ENCODE measurements at places on chromosomes 4 and X.

- DNase-seq: no peak
These were observed 20.1 kb downstream of the FAT1 start for GRCh38 chr4:186703510-186703909.

DNA sequence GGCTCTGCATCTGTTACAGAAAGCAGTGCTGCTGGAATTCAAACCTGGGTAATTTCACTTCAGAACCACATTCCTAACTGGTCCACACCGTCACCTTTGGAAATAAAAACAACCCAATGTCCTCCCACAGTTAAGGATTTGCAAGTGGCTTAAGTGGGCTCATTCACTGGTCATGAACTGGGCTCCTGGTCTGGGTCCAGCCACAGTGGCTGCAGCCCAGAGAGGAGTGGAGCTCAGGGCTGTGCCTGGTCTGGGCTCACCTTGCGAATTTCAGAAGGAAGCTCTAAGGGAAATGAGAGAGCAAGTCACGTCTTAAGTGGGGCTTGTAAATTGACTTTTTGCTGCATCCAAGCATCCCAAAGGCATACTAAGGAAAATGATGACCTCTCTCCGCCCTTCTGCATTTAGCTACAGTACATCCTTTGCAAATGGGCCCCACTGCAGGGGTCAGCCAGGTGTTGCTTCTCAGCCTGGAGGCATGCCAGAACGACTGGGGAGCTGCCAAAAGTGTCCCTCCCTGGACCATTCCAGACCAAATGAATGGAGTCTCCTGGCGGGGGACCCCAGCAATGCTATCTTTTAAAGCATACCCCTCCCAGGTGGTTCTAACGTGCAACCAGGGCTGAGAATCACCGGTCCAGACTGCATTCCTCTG is 25.6 kb upstream of the CRMP1 start:
- no peak for DNase-seq

GRCh38 chrX:140086691-140087090 is 121.4 kb upstream of the CXorf66 start:
- DNase-seq: no peak

GRCh38 chr4:81214144-81214880 is 710 bp downstream of the PRKG2 start:
- DNase-seq: no peak

- no peak for DNase-seq
These were observed 106.8 kb downstream of the CLNK start for GRCh38 chr4:10577508-10578426.

- no peak for DNase-seq
These were observed 34.4 kb upstream of the TET2 start for GRCh38 chr4:105112274-105112673.

DNA sequence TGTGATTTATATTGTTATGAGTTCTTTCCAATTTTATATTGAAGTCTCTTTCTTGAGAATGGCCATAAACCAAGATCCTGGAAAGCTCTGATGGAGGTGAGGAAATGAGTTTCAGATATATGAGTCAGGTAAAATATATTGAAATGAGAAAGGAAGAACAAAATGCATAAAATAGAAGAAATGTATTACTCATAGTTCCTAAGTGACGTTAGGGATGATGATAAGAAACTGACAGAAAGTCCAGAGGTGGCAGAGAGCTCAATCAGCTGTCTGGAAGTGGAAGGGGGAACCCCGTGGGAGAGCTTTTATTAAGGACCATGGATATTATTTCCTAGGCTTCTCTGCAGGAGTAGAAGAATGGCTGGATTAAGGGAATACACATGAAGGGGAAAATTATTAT is 24.6 kb downstream of the UGT2B7 start:
- no peak for DNase-seq

GRCh38 chr4:148373093-148373492 is 69.1 kb downstream of the NR3C2 start:
- no peak for DNase-seq

DNA sequence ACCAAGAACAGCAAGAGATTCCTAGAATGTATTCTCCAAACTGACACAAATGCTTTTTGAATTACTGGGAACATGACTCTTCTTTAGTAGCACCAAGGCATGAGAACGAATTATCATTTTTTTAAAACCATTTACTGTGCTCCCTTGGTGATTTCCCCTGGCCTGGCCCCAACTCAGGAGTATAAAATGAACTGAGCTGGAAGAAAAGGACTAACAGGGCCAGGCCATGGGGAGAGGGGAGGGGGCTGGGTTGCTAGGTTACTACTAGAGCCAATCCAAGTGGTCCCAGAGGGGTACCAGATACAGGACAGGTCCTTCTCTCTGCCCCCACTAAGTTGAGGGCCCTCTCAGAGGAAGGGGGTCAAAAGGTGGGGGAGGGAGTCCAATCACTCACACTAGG is 23.1 kb downstream of the SASH3 start:
- no peak for DNase-seq

DNA sequence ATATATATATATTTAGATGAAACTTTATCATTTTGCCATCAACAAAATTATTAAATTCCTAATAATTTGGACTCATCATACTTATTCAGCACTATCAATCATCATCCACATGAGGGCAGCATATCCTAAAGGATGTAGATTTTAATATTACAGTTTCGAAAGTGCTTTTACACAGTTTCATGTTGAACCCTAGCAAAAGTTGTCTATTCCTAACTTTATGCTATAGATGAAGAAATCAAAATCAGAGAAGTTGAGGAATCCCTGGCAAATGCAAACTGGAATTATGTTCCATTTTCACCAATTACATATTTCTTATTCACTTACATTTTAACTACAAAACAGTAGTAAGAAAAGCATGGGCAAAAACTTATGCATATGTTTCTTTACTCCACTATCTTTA is 36.6 kb upstream of the UGT2A1 start:
- no peak for DNase-seq

DNA sequence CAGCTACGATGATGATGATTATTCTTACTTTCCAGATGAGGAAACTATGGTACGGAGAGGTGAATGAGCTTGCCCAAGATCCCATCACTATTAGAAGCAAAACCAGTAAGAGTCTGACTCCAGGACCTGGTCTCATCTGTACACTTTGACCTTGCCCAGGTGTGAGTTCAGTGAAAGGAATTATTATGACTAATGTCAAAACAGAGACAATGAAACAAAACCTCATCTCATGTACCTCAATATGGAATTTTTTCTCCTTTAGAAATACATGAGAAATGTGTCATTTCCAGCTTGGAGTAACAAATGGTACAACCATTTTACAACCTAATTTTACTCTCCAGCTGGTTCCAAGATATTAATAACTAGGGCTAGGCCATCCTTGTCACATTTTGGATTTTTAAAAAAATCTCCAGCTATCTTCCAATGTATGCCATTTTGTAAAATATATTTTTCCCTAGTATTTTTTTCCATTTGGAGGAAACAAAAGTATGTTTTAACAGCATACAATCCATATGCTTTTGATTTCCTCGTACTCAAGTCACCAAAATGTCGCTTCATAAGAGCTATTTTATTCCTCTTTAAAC is 213.8 kb downstream of the PTTG2 start:
- no peak for DNase-seq

GRCh38 chr4:171650543-171650942 is 162.7 kb upstream of the GALNTL6 start:
- DNase-seq: no peak

- DNase-seq: no peak
These were observed 11.8 kb upstream of the SH3RF1 start for GRCh38 chr4:169282429-169283113.

- DNase-seq: no peak
These were observed 127.0 kb upstream of the FUNDC1 start for GRCh38 chrX:44669626-44670025.

DNA sequence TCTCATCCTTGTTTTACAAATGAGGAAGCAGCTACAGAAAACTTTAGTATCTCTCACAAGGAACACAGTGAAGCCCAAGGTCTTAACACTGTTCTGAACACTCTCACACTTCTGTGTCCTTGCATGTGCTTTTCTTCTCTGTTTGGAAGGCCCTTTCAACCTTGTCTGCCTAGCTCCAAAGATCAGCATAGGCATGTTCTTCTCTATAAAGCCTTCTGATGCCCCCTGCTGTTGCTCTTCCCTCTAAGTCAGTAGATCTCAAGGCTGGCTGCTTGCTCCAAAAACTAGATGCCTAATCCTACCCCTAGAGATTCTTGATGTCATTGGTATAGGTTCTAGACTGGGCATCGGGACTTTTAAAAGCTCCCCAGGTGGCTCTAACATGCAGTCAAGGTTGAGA is 5.9 kb downstream of the APOO start:
- no peak for DNase-seq

GRCh38 chrX:48688531-48689150 is 5.0 kb downstream of the WAS start:
- DNase-seq: no peak

DNA sequence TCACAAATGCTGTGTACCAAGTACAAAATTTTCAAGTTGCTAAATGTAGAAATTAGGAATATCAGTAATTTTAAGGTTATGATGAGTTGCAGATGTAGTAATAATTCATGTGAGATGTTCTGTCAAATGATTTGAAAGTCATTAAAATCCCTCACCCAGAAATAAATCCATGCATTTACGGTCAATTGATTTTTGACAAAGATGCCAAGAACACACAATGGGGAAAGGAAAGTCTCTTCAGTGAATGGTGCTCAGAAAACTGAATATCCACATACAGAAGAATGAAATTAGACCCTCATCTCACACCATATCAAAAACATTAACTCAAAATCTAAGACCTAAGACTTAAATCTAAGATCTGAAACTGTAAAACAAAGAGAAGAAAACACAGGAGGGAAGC is 12.9 kb upstream of the BMPR1B start:
- no peak for DNase-seq

- DNase-seq: no peak
These were observed 13.2 kb upstream of the RAB9B start for GRCh38 chrX:103845165-103845653.

GRCh38 chr4:185098474-185098873 is 44.6 kb upstream of the SLC25A4 start:
- DNase-seq: no peak

DNA sequence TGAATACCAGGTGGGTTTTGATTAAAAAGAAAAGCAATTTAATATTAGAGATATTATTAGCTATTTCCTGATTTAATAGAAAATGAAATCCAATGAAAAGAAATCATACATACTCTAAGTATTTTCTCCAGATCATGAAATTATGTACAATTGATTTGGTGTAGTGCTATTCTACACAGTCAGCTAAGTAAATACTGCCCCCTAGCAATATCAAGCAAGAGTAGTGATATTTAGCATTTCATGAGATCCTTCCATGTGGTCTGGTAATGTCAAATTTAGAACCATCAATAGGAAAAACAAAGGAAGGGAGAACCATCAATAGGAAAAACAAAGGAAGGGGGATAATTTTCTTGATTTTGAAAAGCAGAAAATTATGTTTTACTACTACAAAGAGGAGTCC is 114.6 kb downstream of the TBCK start:
- DNase-seq: no peak

GRCh38 chrX:131944936-131945902 is 77.9 kb upstream of the STK26 start:
- no peak for DNase-seq

DNA sequence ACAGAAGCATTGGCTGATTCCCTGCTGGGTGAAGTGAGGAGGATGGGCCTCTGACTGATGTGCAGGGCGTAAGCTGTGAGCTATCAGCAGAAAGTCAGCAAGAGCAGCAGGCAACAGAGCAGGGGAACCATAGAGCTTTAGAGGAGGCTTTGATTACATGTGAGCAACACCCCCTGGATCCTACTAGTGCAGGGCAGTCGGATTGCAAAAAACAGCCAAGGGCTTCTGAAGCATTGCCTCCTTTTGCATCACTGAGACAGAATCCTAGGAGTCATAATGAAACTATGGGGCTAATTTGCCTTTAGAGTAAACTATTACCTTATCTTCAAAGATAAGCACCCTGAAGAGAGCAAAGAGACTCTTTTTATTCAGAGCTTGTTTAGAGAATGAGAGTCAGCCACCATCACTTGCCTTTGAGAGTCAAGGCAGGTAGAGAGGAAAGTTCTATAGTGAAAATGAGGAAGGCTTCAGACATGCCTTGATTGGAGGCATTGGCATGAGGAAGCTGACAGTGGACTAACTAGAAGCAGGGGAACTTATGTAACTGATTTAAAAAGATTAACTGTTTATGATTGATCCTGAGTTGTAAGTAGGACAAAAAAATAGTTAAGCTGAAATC is 420.3 kb downstream of the PDHA2 start:
- DNase-seq: no peak

DNA sequence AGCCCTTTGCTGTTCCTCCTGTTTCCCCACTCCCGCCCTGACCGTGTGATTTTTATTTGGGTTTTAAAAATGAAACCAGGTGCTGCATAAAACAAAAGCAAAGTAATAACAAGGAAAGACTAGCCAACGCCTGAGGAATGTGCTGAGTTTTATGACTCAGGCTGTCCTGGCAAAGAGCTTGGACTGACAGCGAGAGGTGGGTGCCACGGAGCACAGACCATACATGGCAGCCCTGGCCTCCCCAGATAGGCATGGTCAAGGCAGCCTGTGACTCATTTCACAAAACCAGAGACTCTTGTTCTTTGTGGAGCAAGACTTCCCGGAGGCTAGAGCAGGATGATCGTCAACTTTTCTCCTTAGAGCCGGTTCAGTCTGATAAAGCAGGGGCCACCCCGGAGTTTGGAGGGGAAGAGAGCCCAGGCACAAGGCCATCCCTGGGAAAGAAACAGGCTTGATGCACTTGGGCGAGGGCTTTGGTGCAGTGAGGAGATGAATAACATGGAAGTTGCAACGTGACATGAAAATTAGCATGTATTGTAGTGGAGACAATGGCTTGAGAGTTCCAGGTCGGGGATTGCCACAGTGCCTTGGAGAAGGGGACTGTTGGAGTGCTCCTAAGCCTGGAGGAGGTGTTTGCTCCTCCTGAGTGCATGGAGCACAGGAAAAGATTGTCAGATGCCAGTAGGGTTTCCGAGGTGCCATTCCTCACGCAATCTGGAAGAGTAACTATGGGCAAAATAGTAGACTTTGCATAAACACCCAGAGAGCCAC is 54.8 kb downstream of the C4orf51 start:
- DNase-seq: no peak

GRCh38 chr4:155590796-155591585 is 75.7 kb upstream of the GUCY1A1 start:
- DNase-seq: no peak

- no peak for DNase-seq
These were observed 201.0 kb upstream of the STK26 start for GRCh38 chrX:131821945-131822622.

DNA sequence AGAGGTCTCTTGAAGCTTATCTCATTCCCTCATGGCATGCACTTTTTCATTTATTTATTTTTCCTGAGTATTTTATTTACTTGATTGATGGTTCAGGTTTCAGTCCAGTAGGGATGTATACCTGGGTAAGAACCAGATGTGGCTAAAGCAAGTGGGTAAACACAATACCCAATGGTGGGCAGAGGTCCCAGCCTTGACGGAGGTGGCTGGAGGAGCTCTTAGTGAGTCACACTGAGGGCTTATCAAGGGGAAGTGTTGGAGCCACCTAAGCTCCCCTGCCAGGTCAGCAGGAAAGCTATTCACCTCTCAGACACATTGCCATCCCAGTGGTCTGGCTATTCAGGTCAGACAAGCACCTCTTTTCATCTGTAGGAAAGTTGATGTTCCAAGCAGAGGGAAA is 236.2 kb upstream of the MAGEB16 start:
- DNase-seq: no peak

- DNase-seq: no peak
These were observed 48.0 kb downstream of the TXK start for GRCh38 chr4:48085821-48086589.

GRCh38 chr4:48032721-48033120 is 16.1 kb downstream of the NIPAL1 start:
- DNase-seq: no peak

- DNase-seq: no peak
These were observed 575 bp downstream of the TREX2 start for GRCh38 chrX:153445106-153445855.

- DNase-seq: no peak
These were observed 8.7 kb downstream of the ATP5ME start for GRCh38 chr4:665381-665750.
